Smooth muscle cell of trachea (primary cell): ENCODE measurements at places on chromosomes 5 and 9. TPM values are rescaled to one million over a fixed set of nuclear protein-coding genes. Genes with fewer than 3 reads are reported as not detected.

ALDH1A1 gene
- total RNA-seq = 10.8 and 17.9 TPM in 2 replicates

PTPA gene
- 130 and 145 TPM in 2 replicates for total RNA-seq

TIMD4 gene
- total RNA-seq = not detected in 2 replicates

GRXCR2 gene
- total RNA-seq = not detected in 2 replicates

PCDHB9 gene
- total RNA-seq = under 0.01 and 0.17 TPM in 2 replicates

SLC6A18 gene
- total RNA-seq = not detected in 2 replicates

OSTF1 gene
- total RNA-seq = 40.0 and 54.1 TPM in 2 replicates
